Cardiac muscle cell (in vitro differentiated cells and primary cell): ENCODE measurements at places on chromosomes 16 and 17.

GRCh38 chr16:54125751-54126655 is 160.6 kb downstream of the IRX3 start:
- H3K27ac ChIP-seq: no peak overlapping the region
- no peaks in the 10 kb centered on the region for H3K4me1 ChIP-seq
- no peak for DNase-seq
- no peak overlapping the region for H3K4me3 ChIP-seq
- no peaks in the 10 kb centered on the region for H3K36me3 ChIP-seq

DNA sequence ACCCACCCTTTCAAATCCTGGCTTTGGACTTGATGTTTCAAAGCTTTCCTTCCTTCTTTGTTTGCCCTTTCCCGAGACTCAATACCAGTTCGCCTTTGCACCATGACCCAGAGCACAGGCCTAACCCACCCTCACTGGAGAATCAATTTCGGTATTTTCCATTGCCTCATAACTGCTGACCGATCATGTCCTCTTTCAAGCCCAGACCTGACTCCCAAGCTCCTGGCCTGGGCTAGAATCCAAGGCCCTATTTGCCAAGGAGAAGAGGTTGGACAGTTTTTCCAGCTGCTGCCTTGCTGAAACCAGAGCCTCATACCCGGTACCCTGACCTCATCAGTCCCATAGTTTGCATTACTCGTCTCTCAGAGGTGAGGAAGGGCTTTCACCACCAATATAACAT is 35.3 kb upstream of the HELZ start:
- H3K4me1 ChIP-seq: no peaks in the 10 kb centered on the region
- DNase-seq: no peak
- H3K36me3 ChIP-seq: no peaks in the 10 kb centered on the region
- no peaks in the 10 kb centered on the region for H3K27me3 ChIP-seq

DNA sequence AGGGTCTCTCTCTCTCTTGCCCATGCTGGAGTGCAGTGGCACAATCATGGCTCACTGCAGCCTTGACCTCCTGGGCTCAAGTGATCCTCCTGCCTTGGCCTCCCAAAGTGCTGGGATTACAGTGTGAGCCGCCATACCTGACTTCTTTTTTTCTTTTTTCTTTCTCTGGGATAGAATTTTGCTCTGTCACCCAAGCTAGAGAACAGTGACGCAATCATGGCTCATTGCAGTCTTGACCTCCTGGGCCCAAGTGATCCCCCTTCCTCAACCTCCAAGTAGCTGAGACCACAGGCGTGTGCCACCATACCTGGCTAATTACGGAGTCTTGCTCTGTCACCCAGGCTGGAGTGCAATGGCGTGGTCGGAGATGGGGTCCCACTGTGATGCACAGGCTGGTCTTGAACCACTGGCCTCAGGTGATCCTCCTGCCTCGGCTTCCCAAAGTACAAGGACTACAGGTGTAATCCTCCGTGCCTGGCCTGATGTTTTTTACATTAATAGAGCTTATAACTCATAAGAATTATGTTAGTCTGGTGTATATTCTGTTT is 76.5 kb downstream of the BCAS3 start:
- no peaks in the 10 kb centered on the region for H3K36me3 ChIP-seq
- H3K27ac ChIP-seq: no peak overlapping the region
- H3K4me1 ChIP-seq: no peaks in the 10 kb centered on the region
- DNase-seq: no peak

- no peaks in the 10 kb centered on the region for H3K27me3 ChIP-seq
- no peak overlapping the region for H3K27ac ChIP-seq
- no peak overlapping the region for H3K4me3 ChIP-seq
- H3K4me1 ChIP-seq: no peaks in the 10 kb centered on the region
- DNase-seq: no peak
- H3K36me3 ChIP-seq: peaks cover 6% of the 10 kb centered on the region
These were observed 3.0 kb downstream of the NUBP2 start for GRCh38 chr16:1785846-1786170.

DNA sequence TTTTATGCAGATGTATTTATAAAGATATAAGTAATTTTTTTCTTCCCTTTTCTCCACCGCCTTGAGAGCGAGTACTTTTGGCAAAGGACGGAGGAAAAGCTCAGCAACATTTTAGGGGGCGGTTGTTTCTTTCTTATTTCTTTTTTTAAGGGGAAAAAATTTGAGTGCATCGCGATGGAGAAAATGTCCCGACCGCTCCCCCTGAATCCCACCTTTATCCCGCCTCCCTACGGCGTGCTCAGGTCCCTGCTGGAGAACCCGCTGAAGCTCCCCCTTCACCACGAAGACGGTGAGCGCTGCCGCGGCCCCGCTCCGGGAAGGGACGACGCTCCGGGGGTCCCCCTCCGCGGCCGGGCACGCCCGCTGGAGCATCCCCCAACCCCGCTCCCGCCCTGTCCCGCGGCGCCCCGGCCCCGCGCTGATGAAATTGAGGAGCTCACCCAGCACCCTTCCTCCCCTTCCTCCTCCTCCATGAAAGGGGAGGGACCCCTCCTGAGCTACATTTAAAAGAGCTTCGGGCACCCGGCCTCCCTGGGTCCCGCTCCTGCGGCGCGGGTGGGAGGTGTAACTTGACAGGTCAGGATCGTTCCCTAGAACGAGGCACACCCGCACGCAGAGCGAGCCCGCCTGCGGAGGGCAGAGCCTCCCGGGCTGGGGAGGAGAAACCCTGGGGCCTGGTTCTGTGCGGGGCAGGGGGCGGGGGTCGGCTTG is 706 bp downstream of the HLF start:
- DNase-seq: no peak
- peaks cover 91% of the 10 kb centered on the region for H3K27me3 ChIP-seq
- no peaks in the 10 kb centered on the region for H3K36me3 ChIP-seq
- no peaks in the 10 kb centered on the region for H3K4me1 ChIP-seq
- H3K4me3 ChIP-seq: peak overlapping the region; percentile 50
